Progenitor cell of endocrine pancreas (in vitro differentiated cells): ENCODE measurements at places on chromosomes 5 and 9. TPM values are rescaled to one million over a fixed set of nuclear protein-coding genes. Genes with fewer than 3 reads are reported as not detected.

DNA sequence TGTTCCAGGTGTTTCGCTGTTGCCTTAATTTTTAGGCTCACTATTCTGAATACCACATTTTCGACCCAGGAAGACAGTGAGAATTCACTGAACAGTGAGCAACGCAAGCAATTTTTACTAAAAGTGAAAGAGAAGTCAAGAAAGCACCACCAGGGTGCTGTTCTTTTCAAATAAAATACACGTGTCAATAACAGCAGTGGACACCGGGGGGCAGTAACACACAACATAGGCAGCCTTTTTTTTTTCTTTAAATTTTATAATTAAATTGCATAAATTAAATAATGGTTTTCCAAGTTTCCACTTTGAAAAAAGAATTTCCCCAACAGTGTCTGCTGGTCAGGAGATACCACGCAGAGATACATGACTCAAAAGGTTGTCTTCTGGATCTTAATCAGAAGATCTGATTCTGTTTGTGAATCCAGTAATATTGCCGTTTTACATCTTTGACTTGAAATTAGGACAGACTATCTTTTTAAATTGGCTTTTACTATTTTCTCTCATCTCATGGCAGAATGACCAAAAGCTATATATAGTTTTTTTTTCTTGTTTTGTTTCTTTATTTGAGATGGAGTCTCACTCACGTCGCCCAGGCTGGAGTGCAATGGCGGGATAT lies 47.1 kb upstream of the SH3GL2 start:
- H3K4me3 ChIP-seq: no peak overlapping the region
- DNase-seq: no peak
- H3K36me3 ChIP-seq: no peaks in the 10 kb centered on the region
- no peaks in the 10 kb centered on the region for H3K4me1 ChIP-seq

DNA sequence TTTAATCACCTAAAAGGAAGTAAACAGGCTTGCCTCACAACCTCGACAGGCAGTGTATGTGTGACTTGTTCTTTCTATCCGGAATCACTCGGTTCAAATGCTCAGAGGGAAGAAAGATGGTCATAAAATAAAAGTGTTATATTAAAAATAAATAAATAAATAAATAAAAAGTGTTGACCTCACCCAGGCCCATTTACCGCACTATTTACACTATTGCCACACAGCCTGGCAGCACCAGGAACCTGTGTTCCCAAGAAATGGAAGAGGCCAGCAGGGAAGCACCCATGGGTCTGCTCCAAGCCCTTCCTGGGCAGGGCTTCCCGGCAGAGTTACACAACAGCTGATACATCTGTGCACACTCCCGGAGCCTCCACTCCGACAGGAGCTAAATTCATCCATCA lies 127.9 kb downstream of the EFNA5 start:
- no peak for DNase-seq
- H3K27me3 ChIP-seq: no peaks in the 10 kb centered on the region
- peak overlapping the region; percentile 86 for H3K27ac ChIP-seq

Gene AMACR
- total RNA-seq: 22.0 and 22.1 TPM in 2 replicates

DNA sequence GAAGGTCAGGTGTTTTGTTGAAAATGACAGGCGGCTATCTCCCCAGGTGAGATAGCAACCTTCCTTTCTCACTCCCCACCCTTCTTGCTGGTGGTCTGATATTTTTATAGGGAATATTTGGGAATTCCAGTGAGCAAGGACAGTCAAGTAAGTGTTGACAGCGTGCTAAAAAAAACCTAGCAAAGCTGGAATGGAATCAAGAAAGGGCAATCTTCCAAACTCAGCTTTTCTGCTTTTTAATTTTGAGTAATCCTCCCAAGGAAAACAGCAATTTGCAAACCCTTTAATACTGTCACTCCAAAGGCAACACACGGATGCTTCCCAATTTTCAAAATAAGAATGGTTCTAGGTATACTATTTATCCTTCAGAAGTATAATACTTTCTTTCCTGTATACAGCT lies 143.7 kb upstream of the PCA3 start:
- DNase-seq: no peak
- no peaks in the 10 kb centered on the region for H3K36me3 ChIP-seq
- H3K27me3 ChIP-seq: no peaks in the 10 kb centered on the region
- H3K27ac ChIP-seq: no peak overlapping the region

Gene AP3B1
- 50.9 and 53.3 TPM in 2 replicates for total RNA-seq

Gene COQ4
- 64.5 and 68.5 TPM in 2 replicates for total RNA-seq

DNA sequence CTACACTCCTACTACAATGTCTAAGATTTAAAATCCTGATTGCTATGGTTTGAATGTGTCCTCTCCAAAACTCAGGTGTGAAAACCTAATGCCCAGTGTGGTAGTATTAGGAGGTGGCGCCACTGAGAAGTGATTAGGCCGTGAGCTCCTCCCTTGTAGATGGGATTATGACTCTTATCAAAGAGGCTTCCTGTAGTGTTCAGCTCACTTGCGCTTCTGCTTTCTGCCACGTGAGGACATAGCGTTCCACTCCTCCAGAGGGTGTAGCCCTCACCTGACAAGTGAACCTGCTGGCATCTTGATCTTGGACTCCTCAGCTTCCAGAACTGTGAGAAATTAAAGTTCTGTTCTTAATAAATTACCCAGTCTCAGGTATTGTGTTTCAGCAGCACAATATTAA lies 33.0 kb upstream of the WHRN start:
- no peak overlapping the region for H3K27ac ChIP-seq
- peaks cover 15% of the 10 kb centered on the region for H3K27me3 ChIP-seq
- no peak overlapping the region for H3K4me3 ChIP-seq
- DNase-seq: no peak
- peaks cover 4% of the 10 kb centered on the region for H3K4me1 ChIP-seq
- H3K36me3 ChIP-seq: no peaks in the 10 kb centered on the region

- no peak overlapping the region for H3K4me3 ChIP-seq
- H3K27me3 ChIP-seq: peaks cover 15% of the 10 kb centered on the region
- peaks cover 21% of the 10 kb centered on the region for H3K4me1 ChIP-seq
- no peaks in the 10 kb centered on the region for H3K36me3 ChIP-seq
- H3K27ac ChIP-seq: no peak overlapping the region
- DNase-seq: no peak
Measured at GRCh38 chr5:151153300-151153699, 4.3 kb downstream of the ANXA6 start.
